Central memory CD4-positive, alpha-beta T cell (primary cell): ENCODE measurements at places on chromosomes 1 and 21.

DNA sequence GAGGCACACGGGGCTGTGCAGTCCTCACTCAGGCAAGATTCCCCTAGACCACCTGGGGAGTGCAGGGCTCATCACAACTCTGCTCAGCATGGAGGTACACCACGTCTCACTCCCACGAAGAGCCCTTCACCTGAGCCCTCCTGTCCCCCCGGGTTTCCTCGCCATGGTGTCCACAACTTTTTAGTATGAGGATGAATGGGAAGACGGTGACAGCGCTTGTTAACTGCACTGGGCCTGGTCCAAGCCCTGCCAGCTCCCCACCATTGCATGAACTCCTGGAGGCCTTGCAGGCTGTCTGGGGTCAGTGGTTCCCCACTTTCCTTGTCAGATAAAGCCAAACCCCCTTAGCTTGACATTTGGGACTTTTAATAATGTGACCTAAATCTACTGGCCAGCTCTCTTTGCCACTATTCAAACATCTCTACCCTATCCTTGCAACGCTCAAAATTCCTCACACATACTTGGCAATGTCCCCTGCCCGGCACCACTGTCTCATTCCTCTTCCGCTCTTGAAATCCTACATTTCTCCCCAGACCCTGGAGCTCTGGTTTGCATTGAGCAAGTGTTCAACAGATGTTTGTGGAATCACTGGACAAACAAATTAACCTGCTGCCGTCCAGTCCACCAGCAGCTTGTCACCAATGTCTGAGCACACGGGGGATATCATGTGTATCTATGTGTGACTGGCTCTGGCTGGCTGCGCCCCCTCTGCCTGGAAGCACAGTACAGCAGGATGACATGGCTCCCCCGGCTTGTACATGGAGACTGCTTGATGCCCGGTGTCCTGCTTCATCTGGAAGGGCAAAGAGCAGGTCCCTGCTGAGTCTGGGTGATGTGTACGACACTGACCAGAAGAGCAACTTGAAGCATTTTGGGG, 11.2 kb downstream of the TMEM9 start:
- DNase-seq, result no peak

DNA sequence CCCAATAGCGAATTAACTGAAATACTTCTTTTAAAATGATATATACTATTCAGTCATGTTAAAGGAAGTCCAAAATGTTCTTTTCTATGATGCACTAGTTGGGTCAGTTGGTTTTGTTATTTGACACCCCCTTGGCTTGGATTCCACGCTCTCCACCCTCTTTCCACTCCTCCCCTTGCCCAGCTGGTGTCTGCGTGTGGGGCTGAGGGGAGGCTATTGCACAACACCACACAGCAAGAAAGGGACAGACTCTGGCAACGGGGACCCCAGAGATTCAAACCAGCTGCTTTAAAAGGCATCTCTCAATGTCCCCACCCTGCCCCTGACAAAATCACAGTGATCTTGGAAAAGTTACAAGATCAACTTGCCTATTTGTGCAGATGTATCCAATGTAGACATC, 394.3 kb downstream of the TGFB2 start:
- DNase-seq, result no peak

- no peak for DNase-seq
Measured at GRCh38 chr1:60573121-60573520, 499.6 kb upstream of the C1orf87 start.

GRCh38 chr21:15204140-15204969, 139.6 kb upstream of the NRIP1 start:
- no peak for DNase-seq

- DNase-seq, result no peak
Measured at GRCh38 chr1:213325482-213325881, 274.4 kb downstream of the RPS6KC1 start.

DNA sequence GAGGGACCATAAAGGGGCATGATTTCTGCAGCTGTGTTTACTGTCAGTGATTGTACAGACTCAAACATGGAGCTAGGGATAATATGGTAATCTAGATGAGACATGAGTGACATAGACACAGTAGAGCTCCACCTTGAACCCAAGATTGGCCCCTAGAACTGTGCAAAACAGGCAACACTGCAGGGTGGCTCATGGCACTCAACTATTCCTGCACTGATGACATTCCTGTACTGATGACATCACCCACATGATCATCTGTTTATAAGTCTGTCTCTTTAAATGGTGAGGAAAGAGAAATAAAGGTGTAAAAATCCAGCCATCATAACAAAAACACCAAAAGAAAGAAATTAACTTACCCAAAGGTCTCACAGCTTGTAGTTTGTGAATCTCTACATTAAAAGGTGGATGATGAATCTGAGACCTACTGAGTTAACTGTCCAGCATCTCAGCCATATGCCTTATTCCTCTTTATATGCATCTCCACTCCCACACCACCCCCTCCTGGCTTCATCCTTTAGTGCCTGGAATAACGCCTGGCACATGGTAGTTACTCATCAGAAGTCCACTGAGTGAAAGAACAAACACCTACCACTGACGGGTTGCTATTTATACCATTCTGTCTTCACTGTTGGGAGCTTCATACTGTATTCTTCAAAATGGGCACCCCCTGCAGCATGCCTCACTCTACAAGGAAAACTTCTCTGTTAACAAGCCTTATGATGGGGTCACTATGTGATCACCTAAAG, at the start of gene LRRC53:
TSS of gene LRRC53 (minus strand) at position 442 of the 746 bp plus-strand sequence. CDS start 29,262 bp downstream, outside the sequence.
- no peak for DNase-seq

DNA sequence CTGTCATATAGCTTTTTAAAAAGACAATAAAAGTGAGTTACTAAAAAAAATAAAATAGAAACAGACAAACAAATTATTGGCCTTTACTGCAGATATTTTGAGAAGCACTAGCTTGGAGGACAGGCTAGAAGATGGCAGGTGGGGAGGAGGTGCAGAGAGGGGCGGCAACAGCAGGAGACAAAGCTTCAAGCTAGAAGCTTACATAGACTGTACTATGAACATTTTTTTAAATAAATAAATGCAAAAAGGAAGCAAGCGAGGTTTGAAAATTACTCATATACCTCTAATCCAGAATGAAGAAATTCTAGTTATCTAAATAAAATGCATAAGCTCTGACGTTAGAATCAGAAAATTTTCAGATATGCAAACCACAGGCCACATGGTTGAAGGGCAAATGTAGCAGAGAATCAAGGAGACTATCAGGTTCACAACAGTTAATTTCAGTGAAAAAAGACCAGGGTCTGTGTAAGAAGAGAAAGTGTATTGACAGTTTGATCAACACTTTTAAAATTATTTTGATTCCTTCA, 54.9 kb downstream of the NRIP1 start:
- no peak for DNase-seq

- no peak for DNase-seq
Measured at GRCh38 chr1:183075861-183076260, 52.6 kb downstream of the LAMC1 start.

DNA sequence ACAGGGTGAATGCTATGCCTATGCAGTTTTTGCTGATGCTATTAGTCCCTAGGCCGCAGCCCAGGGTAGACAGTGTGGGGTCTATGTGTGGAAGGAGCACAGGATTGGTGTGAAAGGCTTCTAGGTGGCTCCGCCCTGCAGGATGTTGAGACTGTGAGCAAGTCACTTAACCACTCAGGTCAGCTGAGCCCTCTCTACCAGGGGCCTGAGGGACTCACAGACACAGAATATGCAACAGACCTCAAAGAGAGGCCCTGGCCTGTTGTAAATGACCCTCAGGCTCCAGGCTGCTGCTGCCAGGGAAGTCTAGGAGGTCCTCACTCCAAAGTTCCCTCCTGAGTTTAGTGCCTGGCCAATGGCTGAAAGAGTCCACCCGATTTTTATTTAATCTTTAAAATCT, 11.0 kb downstream of the NHLH2 start:
- no peak for DNase-seq

DNA sequence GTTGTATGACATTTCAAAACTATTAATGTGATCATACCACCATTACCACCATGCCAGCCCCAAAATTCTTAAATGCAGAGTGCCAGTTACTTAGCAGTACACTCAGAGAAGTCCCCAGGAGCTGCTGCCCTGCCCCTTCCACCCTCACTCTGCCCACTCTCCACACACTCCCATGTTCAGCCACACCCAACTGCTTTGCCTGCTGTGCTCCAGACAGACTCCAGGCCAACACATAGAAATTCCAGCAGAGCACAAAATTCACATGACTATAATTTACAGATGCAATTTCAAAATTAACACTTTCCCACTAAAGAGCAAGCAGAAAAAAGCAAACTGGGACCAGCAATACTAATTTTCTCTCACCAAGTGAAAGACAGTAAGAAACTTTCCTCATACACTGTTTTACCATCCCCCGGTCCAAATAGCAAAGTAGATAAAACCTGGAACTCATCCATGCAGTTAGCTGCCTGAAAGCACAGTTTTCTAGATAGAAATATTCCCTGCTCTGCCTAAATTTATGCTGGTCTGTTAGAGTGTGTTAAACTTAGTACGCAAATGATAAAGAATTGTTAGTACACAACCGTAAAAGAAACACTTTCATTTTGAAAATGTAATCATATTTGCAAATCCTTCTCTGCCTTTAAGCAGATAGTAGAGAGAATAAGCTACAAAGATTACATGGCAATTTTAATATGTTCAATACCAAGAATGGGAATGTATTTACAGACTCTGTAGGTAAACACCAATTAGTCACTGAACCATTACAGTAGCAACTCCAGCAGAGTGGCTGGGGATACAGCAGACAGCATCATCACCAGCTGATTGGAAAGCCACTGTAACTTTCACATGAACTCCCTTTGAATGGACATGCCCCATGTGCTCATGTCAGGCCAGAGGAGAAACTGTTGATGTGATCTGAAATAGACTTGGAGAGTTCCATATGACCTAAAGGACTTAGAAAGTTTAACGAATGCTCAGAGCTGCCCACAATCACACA, 176.5 kb downstream of the VAV3 start:
- no peak for DNase-seq

DNA sequence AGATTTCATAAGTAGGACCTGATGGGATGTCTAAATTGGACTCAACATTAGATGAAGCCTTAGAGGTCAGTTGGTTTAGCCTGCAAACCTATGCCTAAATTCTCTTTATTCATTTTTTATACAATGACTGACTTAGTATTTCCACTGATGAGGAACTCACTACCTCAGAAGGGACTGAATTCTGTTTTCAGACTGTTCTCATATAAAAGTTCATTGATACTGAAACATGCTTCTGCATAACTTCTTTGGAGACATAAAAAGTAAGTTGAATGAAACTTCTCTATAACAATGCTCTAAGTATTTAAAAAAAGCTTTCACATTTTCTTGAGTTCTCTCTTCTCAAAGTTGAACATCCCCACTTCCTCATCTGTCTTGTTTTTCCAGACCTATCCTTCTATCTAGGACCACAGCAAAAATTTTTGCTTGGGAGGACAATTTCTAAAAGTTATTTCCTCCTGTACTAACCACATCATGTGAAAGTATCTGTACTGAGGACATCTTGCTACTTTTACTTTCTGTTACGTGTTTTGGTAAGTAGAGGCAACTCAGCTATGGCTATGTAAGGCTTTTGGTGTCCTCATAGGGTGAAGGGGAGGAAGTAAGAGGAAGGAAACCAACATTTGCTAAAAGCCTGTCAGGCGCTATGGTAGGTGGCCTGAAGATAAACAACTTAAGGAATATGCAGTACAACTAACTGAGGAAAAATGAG, 64.1 kb downstream of the USP24 start:
- peak; percentile 12 for DNase-seq

GRCh38 chr1:36420836-36421317, 23.2 kb upstream of the LSM10 start:
- peak; percentile 83 for DNase-seq

- no peak for DNase-seq
Measured at GRCh38 chr1:41823471-41823870, 95.3 kb downstream of the HIVEP3 start.

GRCh38 chr1:196372896-196373536, 235.2 kb downstream of the KCNT2 start:
- DNase-seq, result peak; percentile 1

- no peak for DNase-seq
Measured at GRCh38 chr1:6538956-6539355, 15.4 kb downstream of the NOL9 start.

DNA sequence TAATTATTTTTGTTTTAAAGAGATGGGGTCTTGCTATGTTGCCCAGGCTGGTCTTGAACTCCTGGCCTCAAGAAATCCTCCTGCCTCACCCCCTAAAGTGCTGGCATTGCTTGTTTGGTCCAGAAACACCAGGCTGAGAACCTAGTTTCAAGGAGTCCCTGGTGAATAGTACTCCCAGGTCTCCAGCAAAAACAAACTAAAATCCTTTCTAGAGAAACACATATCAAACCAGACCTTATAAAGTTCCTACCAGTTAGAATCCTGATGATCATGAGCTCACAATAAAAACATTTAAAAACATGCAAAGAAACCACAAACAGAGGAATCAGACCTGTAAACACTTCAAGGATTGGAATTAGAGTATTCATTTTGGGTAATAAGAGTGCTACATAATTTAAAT, 34.4 kb upstream of the PADI1 start:
- no peak for DNase-seq

- DNase-seq, result no peak
Measured at GRCh38 chr1:59926381-59927123, at the start of gene CYP2J2. Gene CYP2J2, minus strand, starts transcription at chr1:59926773. Its CDS starts 27 bp downstream, at chr1:59926746.

GRCh38 chr1:153430561-153430960, 14.2 kb downstream of the S100A7A start:
- no peak for DNase-seq

GRCh38 chr21:45013260-45013841, 61.0 kb upstream of the ADARB1 start:
- DNase-seq, result no peak

GRCh38 chr1:236854605-236854983, 59.5 kb downstream of the MTR start:
- no peak for DNase-seq

DNA sequence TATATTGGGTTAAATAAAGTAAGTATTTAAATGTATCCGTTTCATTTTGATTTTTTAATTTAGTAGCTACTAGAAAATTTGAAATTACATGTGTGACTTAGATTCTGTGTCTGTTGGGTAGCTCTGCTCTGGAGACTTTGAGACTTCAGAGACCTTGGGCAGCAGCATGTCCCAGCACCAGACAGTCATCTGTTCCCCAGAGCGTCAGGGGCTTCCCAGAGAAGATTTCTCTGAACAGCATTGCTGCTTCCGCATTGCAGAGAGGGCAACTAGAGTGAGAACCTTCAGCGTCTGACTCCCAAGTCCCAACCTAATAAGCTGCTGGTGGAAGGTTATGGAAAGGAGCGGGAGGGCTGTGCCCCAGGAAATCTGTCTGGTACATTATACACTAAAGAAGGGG, 6.6 kb downstream of the LINGO4 start:
- no peak for DNase-seq

- no peak for DNase-seq
Measured at GRCh38 chr1:226132728-226133503, 53.6 kb downstream of the ACBD3 start.

DNA sequence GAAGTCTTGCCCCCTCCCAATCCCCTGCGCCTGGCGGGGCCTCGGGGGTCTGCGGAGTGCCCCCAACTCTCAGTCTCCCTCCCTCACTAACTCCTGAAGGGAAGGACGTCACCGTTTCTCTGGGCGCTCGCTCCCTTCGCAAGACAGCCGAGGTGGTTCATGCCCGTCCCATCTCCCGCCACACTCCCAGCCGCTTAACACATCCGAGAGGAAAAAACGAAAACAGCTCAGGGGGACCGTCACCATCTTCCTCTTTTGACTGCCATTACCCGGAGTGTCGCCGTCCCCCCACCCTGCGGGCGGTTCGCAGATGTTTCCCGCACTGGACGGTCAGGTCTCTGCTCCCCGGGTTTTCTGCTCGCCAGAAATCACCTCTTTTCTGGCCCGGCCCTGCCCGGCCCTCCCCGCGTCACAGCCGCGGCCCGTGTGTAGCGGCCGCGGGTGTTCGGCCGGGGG, 532 bp downstream of the ERO1B start:
- peak; percentile 20 for DNase-seq

GRCh38 chr1:201990427-201990826, 8.0 kb downstream of the RNPEP start:
- DNase-seq, result no peak
